Activated naive CD8-positive, alpha-beta T cell treated with anti-CD3 and anti-CD28 coated beads, Interleukin-2, amount 50 U/mL, for 16 hours (primary cell): ENCODE measurements at places on chromosomes 1 and 21.

DNA sequence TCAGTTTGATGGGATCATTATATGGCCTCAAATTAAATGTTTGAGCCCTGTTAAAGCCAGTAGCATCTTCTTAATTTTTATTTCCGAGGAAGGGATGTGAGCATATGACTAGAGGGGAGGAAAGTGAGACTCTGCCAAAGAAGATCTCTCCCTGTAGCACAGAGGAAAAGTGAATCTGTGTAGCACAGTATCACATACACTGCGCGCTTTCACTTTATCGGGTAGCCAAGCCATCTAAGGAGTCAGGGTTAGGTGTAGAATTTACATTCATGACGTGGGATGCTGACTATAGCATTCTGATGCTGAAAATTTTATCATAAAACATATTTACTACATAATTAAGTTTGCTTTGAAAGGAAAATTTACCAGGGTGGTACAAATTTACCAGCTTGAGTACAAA lies 24.0 kb downstream of the LRRC8D start:
- DNase-seq: no peak

- no peak for DNase-seq
These were observed 4.1 kb downstream of the NUDT17 start for GRCh38 chr1:145849356-145850160.

DNA sequence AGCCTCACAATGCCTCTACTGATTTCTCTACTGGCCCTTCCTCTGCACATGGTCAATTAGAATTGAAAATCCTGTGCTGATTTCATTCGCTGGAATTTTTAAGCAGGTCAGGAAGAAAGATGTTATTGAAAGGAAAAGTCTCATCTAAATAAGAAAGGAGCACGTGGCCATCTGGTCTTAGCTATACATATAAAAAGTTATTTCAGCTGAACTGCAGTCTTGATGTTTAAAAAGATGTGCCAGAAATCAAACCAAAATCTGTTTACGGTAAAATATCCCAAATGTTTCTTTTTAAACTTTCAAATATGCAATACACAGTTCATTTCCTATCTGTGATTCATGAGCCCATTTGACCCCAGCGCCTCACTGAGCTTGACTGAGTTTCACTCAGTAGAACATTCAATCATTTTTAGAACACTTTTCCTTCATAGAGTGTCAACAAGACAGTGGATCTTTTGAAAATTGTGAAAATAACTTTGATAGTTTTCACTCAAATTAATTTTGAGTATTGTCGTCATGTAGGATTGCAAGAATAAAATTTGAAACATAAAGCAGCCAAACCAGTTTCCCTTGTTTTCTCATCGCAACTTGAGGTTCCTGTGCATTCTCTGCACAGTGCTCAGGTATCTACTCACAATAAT lies 293.6 kb downstream of the PTPRC start:
- DNase-seq: no peak

DNA sequence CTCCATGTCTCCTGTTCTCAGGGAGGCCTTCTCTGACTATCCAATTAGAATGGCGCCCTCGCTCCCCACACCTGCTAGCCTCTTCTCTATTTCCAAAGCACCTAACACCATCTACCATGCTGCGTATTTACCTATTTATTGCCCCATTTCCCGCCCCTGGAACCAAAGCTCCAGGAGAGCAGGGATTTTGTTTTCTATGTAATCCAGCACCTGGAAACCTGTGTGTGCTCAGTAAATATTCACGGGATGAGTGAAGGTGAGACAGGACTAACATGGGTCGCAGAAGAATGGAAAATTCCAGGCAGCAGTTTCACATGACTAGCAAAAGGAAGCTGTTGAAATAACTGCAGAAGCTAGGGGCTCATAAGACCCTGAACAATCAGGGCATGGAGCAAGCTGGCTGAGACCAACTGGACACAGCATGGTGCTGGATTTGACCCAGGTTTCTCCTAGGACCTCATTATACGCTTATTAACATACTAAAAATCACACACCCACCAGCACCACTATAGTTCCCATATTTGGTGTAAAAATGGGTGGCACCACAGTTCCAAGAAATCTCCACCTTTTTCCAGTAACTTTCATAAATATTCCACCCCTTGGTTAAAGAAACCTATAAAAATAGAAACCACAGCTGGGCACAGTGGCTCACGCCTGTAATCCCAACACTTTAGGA lies 15.1 kb upstream of the TENT5B start:
- no peak for DNase-seq

DNA sequence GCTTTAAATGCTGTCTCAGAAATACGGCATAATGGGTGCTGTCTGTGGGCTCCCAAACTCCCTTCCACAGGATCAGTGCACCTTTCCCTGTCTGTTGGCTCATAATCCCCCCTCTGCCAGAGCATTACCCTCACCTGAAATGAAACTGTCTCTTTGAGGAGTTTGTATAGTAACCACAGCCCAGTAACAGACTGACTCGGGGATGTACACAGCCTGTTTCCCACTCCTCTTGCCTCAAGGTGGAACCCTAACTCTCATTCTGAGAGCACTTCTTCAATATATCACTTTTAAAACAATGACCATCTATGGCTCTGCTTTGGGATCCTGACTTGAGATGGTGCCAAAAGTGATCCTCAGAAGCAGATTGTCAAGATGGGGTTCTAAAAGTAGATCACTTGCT lies 332.5 kb downstream of the AMY1C start:
- no peak for DNase-seq
